ENCODE measurements at places on chromosomes 6 and 20.

DNA sequence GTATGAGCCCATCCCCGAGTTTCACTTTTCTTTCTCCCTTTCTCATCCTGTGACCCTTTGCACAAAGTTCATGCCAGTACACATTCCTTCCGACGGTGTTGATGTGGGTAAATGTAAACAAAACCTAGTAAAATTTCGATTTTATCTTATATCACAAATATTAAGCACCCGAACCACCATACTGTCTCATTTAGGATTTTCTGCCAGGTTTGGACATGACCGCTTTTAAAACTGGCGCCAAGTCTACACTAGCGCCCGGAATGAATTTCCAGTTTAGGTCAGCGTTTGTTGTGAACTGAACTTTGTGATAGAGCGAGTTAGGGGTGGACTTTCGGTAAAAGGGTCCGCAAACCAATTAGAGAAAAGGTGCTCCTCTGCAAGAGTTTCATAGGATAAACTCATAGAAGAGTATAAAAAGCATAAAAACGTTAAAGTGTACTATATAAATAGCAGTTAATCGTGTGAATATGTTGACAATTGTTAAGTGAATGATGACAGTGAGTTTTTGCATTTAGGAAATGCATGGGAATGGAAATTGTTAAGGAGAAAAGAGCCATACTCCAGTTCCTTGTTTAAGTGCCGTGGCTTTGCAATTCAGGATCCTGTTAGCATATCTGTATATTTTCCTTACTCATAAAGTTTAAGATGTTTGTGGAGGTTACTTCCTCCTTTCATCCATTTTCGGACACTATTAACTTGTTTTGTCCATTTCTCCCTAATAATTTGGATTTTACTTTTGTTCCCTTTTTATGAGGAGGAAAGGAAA, 937 bp downstream of the AKAP7 start:
- DNase-seq: no peak

GRCh38 chr6:101413773-101414172, 20.3 kb downstream of the GRIK2 start:
- no peak for DNase-seq

DNA sequence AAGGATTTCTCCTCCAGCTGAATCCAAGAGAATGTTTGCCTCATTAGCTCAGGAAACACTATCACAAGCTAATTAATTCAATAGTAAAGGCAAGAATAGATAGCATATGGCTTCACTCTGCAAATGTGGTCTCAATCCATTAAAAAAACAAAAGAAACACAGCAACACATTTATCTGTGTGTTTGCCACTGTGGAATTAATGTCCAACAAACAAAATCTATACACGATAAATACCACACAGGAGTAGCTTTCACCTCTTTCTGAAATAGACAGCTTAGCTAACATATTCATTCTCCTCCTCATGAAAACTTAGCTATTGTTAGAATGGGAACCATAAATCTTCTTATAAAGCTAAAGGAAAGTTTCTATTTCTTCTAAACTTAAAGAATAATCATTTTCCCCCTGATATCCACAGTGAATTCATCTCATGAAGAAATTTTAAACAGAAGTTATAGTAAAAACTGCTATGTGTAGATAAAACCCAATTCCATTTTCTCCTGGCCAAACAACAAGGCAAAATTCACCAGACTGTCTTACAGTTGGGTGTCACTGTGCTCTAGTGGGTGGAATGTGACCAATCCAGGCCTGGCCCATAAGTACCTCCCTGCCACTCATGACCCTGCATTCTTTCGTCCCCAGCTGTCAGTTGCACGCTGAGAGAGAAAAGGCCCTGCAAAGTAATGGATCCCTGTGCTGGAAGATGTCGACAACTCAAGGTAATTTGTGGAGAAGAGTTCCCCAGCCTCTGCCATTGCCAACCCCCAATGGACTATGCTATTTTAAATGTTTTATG, 92.9 kb upstream of the NRSN1 start:
- no peak for DNase-seq

DNA sequence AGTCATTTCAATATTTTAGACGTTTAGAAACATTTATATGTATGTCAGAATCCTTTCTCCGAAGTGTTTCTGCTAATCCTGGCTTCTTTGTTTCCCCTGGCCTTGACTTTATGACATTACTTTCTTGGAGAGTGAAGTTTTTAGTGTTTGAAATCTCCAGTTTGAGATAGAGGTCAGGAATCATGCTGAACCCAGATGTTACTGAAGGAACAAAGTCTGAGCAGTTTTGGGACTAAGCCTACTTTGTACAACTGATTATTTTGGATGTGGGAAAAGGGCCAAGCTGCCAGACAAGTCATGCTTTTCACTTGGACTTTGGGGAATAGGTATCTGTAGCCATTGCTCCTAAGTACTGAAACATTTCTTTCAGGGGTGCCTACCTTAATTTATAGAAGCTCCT, 2.3 kb downstream of the RNF144B start:
- DNase-seq: no peak

DNA sequence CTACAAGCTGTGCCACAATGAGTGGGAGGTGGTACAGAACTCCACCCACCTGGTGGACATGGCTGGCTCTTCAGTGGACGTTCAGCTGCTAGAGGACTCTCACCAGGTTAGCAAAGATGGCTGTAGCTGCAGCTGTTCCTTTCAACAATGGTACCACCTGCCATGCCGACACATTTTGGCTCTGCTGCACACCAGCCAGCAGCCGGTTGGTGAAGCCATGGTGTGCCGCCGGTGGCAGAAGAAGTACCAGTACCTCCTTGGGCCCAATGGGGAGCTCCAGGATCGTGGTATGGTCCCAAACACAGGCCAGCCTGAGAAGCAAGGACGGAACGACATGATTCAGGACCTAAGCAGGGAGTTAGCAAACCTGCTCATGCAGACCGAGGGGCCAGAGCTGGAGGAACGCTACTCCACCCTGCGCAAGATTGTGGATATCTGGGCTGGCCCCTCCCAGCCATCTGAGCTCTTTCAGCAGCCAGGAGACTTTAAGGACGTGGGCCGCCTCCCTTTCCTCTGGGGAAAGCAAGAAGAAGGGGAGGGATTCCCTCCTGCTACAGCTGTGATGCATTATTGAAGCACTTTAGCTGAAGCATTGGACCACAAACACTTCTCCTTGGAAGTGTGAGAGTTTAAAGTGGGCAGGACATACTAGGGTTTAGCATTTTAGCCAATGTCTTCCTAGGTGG, 2.8 kb upstream of the ZSWIM1 start:
- no peak for DNase-seq

GRCh38 chr6:143884216-143884900, 20.1 kb downstream of the ZC2HC1B start:
- DNase-seq: no peak

DNA sequence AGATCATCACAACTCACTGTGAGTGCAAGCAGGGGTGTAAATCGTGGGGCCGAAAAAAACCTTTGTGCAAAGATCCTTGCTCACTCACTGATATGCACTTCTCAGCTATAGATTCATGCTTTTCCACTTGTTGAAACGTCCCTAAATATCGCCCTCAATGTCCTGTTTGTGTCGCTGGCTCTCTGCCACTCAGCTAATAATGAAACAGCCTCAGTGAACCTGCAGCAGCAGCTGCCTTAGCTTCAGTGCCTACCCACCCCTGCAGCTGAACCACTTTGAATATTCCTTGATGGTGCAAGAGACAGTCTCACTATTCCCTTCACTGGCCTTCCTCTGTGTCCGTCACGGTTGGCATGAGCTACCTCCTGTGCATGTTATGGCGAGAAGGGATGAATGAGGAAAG, 128.9 kb upstream of the NAA20 start:
- no peak for DNase-seq

DNA sequence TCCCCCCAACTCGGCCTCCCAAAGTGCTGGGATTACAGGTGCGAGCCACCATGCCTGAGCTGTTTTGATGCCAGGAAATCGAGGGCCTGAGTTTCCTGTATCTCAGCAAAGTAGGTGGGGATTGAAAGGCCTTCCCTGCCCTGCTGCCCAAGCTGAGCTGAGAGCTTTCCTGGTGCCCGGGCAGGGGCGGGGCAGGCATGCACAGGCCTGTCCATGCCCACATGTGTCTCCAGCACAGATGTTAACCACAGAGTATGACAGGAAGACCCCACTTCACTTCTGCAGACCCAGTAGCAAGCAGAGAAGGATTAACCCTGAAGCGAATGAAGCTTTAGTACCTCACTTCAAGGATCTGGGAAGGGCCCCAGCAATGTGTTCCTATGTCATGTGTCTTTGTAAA, 66.0 kb downstream of the GPR6 start:
- no peak for DNase-seq

GRCh38 chr6:157383471-157383870, 2.5 kb downstream of the ZDHHC14 start:
- no peak for DNase-seq
